Caudate nucleus (tissue), 63 donors: ENCODE measurements at places on chromosomes 16 and 17.

GRCh38 chr17:74288785-74289184 lies 14.8 kb downstream of the DNAI2 start:
- DNase-seq: no peak

- DNase-seq: no peak
Measured at GRCh38 chr16:18783430-18784341, 6.4 kb downstream of the RPS15A start.

GRCh38 chr16:74575807-74576643 lies 30.9 kb downstream of the GLG1 start:
- no peak for DNase-seq

GRCh38 chr16:1019231-1020090 lies 37.9 kb downstream of the SOX8 start:
- peak; percentile 47 for DNase-seq

- no peak for DNase-seq
Measured at GRCh38 chr17:5416901-5417300, 2.6 kb downstream of the NUP88 start.

GRCh38 chr16:9016824-9017223 lies 53.1 kb upstream of the USP7 start:
- DNase-seq: no peak

- DNase-seq: no peak
Measured at GRCh38 chr17:4544135-4544950, 10.8 kb downstream of the MYBBP1A start.

DNA sequence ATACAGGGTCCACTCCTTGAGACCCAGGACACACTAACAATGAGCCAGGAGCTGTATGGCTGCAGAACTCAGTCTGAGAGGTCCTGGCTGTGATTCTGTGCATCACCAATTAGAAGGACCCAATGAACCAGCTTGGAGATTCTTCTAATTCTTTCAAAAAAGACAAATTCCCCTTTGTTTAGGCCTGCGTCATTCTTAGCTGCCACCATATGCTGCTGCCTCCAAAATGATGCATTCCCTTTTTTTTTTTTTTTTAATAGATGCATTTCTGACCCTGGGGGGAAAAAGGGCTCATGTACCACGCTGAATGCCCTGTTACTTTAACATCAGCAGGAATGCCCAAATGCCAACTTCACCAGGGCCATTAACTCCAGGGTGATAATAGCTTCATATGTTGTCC lies 28.5 kb downstream of the EMP2 start:
- no peak for DNase-seq

DNA sequence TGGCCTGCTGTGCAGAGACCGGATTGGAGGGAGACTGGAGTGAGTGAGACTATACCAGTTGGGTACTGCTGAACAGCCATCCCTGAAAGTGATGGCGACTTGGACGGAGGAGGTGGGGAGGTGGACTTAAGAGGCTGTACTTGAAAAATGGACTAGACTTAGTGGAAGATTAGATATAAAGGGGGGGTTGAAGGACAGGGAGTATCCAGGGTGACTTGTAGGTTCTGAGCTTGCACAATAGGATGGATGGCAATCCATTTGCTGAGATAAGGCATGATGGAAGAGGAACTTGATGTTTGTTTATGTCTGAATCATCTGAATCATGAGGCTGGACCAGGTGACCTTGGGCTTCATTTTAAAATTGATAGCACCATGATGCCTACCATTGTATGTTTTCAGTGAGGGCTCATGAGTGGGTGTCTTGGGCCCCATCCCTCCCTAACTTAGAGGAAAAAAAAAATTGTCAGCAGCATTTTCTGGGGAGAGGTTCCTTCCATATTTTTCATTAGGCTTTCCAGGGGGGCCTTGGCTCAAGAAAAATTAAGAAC lies 41.2 kb downstream of the PRKCA start:
- DNase-seq: no peak

GRCh38 chr16:56807011-56807675 lies 57.9 kb upstream of the SLC12A3 start:
- DNase-seq: no peak

GRCh38 chr17:73987845-73988509 lies 215.5 kb upstream of the RPL38 start:
- no peak for DNase-seq

DNA sequence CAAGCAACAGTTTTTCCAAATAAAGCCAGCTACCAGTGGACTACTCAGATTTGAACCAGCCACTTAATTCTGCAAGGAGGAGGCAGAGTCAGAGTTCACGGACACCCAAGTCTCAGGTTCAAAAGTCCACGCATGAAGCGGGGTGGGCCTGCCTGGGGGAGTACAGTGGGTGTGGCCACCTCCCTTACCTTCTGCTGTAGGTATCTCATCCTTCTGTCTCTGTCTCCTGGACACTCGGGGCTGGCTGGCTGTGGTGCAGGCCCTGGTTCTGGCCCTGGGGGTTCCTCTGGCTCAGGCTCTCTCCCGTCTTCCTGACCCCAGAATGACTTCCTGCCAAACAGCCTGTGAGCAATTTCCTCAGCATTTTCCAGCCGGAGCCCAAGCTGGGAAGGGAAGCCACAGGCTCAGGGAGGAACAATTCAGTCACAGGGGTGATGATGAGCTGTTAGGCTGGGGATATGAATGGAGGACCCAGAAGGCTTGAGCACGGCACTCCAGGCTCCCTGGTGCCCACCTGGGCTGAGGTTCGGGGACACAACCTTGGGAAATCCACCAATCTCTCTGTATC lies 101.9 kb downstream of the LITAF start:
- DNase-seq: no peak

- no peak for DNase-seq
Measured at GRCh38 chr17:14078027-14078426, 8.7 kb downstream of the COX10 start.

GRCh38 chr17:74954665-74955421 lies 17.7 kb downstream of the HID1 start:
- no peak for DNase-seq

- DNase-seq: no peak
Measured at GRCh38 chr16:89156740-89157645, 14.6 kb upstream of the CDH15 start.

DNA sequence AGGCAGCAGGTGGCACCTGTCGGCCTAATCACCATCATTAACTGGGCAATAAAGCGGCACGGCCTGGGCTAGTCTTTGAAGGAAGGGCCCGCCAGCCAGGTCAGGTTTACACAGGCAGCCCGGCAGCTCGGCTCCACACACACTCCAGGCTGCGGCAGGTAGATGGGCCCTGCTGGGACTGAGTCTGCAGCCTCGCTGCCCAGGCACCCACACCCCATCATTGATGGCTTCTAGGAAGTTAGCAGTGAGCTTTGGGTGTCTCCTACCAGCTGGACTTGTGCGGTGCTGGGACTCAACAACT lies 6.8 kb upstream of the FOXN1 start:
- DNase-seq: no peak

GRCh38 chr17:44283344-44284023 lies 15.5 kb upstream of the SLC4A1 start:
- DNase-seq: no peak

DNA sequence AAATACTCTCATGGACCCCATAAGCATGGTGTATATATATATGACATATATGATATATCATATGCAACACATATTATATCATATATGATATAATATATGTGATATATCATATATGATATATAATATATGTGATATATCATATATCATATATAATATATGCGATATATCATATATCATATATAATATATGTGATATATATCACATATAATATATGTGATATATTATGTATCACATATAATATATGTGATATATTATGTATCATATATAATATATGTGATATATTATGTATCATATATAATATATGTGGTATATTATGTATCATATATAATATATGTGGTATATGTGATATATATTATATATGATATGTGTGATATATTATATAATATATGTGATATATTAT lies 21.9 kb upstream of the MAPK3 start:
- no peak for DNase-seq

DNA sequence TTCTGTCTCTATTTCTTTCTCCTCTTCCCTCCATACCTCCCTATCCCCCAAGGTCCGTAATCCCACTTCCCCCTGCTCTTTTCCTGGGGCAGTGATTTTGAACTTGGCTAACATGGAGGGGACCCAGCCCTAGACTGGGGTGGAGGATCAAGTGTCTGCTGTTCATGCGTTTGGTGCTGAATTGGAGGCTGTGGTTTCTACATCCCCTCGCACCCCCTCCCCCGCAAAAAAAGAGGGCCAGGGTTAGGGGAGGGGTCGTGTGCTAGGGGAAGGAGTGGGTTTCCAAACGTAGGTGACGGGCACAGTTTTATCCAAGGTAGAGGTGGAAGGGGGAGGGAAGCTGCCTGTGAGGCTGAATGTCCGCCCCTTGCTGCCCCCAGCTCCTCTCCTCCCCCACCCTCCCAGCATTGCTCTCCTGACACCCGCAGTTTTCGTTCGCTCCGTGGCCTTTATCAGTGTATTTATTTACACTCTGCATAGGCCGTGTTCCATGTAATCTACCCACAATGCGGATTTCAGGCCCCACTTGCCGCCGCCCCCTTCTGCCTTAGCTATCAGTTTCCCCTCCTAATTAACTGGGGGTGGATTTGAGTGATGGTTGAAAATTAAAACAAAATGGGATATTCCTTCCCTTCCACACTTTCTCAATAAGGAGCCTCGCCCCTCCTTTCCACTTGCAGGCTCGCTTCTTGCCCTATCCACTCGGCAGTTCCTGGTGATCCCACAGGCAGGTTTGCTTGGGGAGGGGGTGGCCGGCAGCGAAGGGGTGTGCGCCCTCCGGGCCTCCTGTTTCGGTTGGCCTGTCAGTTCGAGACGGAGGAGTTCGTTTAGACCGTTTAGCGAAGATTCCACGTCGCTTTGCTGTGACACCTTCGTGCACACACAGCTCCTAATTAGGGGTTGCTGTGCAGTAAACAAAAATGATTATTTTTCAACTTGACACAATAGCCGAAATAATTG lies 2.0 kb downstream of the GNAO1 start:
- DNase-seq: no peak

GRCh38 chr16:14549789-14550153 lies 80.3 kb downstream of the PARN start:
- DNase-seq: no peak

GRCh38 chr17:76638263-76638662 lies 5.3 kb downstream of the ST6GALNAC1 start:
- no peak for DNase-seq
